ENCODE measurements at places on chromosomes 5 and 9. TPM values are rescaled to one million over a fixed set of nuclear protein-coding genes. Genes with fewer than 3 reads are reported as not detected.

DNA sequence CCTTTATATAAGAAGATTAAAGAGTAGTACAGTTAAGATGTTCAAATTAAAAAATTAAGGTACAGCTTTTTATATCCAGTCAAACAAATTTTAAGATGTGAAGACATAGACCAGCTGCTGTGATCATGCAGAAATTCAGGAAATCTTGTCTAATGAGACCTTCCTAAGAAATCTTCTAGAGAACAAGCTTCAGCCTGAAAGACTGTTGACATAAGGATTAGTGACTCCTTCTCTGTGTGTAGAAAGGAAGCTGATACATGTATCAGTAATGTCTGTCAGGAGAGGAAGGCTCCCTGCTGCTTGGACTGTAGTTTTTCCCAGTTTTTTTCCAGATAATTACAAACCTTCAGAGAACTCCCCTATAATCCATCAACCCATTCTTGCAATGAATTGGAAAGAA lies 75.8 kb upstream of the PCSK5 start:
- no peak for DNase-seq

GRCh38 chr9:131923766-131924165 lies 155.9 kb downstream of the MED27 start:
- no peak for DNase-seq

- DNase-seq: no peak
Measured at GRCh38 chr9:32596096-32596865, 23.3 kb upstream of the NDUFB6 start.

GRCh38 chr5:123036391-123037103 lies at the start of gene PPIC:
Gene PPIC (minus strand): TSS chr5:123036725. CDS start chr5:123036625, 100 bp downstream.
- DNase-seq: peak; percentile 75

DNA sequence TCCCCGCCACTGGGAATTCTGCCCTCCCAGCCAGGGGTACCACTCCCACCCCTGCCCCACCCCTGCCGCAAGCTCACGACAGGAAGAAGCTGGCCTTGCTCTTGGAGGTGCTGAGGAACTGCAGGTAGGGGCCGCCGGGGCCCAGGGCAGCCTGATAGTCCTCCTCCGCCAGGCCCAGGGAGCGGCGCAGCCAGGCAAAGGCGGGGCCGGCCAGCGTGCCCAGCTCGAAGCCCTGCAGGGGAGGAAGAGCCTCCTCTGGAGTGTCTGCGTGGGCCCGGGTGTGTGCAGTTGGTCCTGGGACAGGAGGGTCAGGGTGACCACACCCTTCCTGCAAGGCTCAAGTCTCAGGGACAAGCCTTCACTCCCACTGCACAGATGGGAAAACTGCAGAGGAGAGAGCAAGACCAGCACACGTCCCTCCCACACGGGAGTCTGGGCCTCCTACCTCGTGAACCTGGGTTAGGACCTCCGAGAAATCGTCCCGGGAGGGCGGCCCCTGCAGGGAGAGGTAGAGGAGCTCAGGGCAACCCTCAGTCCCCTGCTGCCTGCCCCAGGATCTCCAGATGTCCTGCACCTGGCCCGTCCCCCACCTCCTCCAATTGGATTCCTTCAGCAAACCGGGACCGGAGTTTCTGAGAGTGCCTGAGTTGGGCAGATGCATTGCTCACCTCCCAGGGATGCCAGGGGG lies 2.4 kb downstream of the PIP5KL1 start:
- DNase-seq: no peak

GRCh38 chr5:14445576-14446290 lies 135.9 kb upstream of the OTULINL start:
- DNase-seq: peak; percentile 61

GRCh38 chr5:54257366-54258118 lies 52.8 kb downstream of the ARL15 start:
- DNase-seq: no peak

GRCh38 chr9:899440-900184 lies 58.1 kb downstream of the DMRT1 start:
- DNase-seq: peak; percentile 13

- no peak for DNase-seq
Measured at GRCh38 chr5:81657386-81657785, 93.5 kb downstream of the SSBP2 start.

DNA sequence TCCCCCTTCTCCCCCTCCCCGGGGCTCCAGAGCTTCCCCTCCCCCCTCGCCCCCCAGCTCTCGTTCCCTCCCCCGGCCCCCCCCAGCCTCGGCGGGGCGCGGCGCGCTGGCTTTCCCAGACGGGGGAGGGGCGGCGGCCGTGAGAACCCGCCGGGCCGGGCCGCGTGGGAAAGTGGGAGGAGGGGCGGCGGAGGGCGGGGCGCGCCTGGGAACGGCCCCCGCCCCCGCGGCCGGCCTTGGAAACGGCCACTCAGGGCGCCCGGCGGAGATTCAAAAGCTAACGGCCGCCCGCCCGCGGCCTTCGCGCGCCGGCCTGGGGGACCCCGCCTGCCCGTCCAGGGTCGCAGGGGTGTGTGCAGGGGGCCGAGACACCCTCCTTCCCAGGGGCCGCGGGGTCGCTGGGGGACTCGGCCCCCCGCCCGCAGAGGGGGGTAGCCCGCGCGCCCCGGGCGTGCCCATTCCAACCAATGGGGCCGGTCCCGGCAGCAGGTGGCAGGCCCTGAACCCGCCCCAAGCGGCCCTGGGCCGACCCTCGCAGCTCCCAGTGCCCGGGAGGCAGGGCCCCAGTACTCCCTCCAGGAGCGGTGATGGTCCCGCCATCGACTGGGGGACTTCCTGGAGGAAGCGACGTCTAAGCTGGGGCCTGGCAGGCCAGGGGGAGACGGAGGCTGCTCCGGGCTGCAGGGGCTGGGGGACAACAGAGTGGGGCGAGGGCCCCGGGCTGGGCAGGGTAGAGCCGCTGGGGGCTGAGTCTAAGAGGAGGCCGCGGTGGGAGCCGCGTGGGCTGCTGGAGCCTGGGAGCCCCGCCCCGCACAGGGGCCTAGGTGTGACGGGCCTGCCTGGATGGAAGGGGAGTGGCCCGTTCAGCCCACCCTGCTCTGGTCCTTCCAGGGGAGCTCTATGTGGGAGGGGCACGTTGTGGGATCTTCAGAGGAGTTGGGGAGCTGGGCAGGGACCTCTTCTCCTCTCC lies 14.2 kb upstream of the NRARP start:
- peak; percentile 46 for DNase-seq

GRCh38 chr5:156383510-156384265 lies 56.7 kb downstream of the SGCD start:
- DNase-seq: peak; percentile 45

DNA sequence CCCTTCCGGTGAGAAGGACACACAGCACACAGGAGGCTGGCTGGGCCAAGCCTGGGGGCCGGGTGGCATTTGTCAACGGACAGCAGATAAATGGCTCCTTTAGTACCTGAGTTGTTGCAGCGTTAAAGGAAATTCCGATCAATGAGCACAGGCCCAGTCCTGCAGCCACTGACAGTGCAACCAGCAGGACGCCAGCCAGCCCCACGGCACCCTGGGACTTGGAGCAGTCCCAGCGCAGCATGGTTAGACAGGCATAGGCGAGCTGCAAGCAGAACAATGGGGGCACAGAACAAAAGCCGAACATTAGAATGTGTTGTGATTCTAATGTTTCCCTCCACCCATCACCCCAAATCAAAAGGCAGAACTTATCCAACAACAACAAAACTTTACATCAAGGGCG lies 39.3 kb downstream of the PTCH1 start:
- no peak for DNase-seq

- DNase-seq: no peak
Measured at GRCh38 chr5:111856876-111857466, 100.0 kb upstream of the NREP start.

- DNase-seq: peak; percentile 82
Measured at GRCh38 chr9:121529237-121529987, 29.8 kb upstream of the GGTA1 start.

DNA sequence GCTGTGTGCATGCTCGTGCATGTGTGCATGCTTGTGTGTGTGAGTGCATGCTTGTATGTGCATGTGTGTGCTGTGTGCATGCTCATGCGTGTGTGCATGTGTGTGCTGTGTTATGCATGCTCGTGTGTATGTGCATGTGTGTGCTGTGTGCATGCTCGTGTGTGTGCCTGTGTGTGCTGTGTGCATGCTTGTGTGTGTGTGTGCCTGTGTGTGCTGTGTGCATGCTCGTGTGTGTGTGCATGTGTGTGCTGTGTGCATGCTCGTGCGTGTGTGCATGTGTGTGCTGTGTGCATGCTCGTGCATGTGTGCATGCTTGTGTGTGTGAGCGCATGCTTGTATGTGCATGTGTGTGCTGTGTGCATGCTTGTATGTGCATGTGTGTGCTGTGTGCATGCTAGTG lies 30.3 kb upstream of the SH3PXD2B start:
- DNase-seq: no peak

DNA sequence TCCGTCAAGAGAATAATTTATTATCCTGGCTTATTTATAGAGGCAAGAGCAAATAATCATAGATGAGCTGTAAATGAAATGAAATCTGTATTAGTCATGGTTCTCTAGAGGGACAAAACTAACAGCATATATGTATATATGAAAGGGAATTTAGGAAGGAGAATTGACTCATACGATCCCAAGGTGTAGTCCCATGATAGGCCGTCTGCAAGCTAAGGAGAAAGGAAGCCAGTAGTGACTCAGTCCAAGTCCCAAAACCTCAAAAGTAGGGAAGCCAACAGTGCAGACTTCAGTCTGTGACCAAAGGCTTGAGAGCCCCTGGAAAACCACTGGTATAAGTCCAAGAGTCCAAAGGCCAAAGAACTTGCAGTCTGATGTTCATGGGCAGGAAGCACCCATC lies 515.9 kb upstream of the CYLC2 start:
- DNase-seq: no peak

GRCh38 chr5:107294669-107295068 lies 376.1 kb downstream of the EFNA5 start:
- peak; percentile 40 for DNase-seq

DNA sequence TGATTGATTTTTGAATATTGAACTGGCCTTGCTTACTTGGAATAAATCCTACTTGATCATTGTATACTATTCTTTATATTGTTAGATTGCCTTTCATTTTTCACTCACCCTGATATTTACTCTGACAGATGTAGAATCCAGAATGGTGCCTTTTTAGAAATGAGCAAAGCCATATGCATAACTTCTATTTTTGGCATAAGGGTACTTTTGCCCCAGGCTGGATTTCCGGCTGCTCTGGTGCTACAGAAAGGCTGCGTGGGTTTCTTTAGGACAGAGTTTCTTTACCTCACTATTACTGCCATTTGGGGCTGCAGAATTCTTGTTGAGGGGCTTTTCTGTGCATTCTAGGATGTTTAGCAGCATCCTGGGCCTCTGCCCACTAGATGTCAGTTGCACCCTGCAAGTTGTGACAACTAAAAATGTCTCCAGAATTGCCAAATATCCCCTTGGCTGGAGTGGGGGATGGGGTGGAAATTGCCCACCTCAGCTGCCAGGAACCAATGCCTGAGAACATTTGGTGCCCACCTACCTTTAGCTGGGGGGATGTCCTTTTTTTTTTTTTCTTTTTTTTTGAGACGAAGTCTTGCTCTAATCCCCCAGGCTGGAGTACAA lies 50.1 kb downstream of the SLC36A1 start:
- DNase-seq: no peak

DNA sequence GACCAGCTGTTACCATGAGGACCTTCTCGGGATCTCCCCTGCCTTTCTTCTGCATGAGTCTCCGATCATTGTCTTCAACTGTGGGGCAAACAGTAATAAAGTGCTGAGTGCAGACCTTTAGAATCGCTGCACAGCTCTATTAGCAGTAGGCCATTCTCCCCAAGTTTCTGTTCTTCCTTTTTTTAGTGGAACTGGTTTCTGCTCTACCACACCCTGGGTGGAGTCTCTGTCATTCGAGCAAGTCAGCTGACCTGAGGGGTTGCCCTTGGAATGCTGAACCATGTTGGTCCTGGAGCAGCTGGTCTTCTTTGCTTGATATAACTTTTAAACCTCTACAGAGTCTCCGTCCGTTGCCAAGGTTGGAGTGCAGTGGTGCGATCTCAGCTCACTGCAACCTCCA lies 33.4 kb upstream of the GNPDA1 start:
- no peak for DNase-seq

DNA sequence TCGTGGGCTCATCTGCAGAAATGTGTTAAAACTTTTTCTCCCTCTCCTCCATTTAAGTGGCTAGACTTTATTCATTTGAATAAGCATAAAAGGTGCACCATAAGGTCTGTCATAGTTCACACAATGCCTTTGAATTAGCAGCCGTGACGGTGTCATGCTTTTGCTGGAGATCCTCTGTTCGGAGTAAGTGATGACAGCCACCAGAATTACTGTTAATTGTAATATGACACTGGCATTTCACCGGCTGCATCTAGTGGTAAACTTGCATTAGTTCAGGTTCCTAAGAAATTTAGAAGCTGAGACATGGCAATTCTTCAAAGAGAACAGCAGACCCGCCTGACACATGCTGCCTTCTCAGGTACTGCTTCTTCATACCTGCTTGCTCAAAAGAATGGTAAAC lies 241.7 kb downstream of the EBF1 start:
- DNase-seq: no peak

GRCh38 chr9:136385015-136385414 lies 11.5 kb upstream of the CARD9 start:
- DNase-seq: no peak

- DNase-seq: peak; percentile 13
Measured at GRCh38 chr5:36689225-36689624, 82.8 kb downstream of the SLC1A3 start.

- no peak for DNase-seq
Measured at GRCh38 chr5:83072966-83073365, 4.2 kb downstream of the TMEM167A start.

GRCh38 chr5:126969548-126969947 lies 60.8 kb downstream of the MARCHF3 start:
- DNase-seq: no peak

DNA sequence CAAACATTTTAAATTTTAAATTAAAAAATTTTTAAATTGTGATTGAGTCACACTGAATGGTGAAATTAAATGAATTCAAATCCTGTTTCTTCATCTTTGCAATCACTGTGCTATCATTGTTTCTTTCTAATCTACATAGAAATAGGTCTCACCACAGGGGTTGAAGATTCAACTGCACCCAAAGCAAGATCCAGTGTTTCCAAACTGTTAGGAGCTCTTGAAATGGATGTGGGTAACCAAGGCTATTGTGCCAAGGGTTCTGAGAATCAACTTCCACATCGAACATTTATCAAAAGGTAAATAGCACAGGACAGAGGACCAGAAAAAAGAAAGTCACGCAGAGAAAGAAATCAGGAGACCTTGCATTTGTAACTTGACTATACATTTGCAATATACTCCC lies 172.6 kb upstream of the RASEF start:
- DNase-seq: no peak

DNA sequence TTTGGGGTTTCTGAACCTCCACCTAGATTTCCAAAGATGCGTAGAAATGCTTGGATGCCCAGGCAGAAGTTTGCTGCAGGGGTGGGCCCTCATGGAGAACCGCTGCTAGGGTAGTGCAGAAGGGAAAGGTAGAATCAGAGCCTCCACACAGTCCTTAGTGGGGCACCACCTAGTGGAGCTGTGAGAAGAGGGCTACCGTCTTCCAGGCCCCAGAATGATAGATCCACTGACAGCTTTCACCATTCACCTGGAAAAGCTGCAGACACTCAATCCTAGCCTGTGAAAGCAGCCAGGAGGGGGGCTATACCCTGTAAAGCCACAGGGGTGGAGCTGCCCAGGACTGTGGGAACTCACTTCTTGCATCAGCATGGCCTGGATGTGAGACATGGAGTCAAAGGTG lies 13.3 kb upstream of the HSDL2 start:
- no peak for DNase-seq

- DNase-seq: no peak
Measured at GRCh38 chr5:80025069-80025468, 10.1 kb upstream of the THBS4 start.

MLANA gene
- total RNA-seq: not detected

DNAI1 gene
- total RNA-seq: under 0.01 TPM

ATOX1 gene
- 44.9 TPM for total RNA-seq

MTREX gene
- 108 TPM for total RNA-seq

AK1 gene
- 37.1 TPM for total RNA-seq

LEAP2 gene
- total RNA-seq: 0.32 TPM

CCNI2 gene
- total RNA-seq: under 0.01 TPM
